ENCODE measurements at places on chromosomes 7 and 10. TPM values are rescaled to one million over a fixed set of nuclear protein-coding genes. Genes with fewer than 3 reads are reported as not detected.

MKX gene
- 31.1 TPM for total RNA-seq

DNA sequence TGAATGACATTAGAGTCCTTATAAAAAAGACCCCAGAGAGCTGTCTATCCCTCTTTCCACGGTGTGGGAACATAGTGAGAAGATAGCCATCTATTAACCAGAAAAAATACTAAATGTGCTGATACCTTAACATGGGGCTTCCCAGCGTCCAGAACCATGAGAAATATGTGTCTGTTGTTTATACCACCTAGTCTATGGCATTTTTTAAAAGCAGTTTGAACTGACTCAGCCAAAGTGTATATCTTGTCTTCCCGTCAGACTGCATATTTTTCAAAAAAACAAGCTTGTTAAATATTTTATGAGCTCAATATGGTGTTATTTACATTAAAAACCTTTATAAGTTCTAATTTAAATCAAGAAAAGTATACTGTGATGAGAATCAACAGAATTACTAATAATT lies 255.3 kb downstream of the HGF start:
- no peak for DNase-seq

BUB3 gene
- 48.1 TPM for total RNA-seq

DNA sequence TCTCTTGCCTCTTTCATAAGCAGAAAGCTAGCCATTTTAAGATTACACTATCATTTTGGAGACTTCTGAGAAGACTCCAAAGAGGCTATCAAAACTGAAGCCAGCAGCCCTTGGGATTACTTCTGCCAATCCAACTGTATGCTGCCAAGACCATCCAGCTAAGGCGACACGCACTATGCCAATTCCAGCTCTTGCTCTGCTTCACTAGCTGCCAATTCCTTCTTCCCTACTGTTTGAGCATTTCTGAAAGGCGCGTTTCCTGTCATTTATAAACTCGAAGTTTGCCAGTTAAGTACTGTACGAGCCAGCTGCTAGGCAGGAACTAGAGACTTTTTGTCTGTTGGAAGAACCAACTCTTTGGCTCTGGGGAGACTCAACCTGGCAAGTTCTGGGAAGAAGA lies 36.5 kb downstream of the MALSU1 start:
- no peak for DNase-seq

GRCh38 chr10:88527245-88527644 lies 55.9 kb downstream of the RNLS start:
- DNase-seq, result no peak
